Right ventricle myocardium superior (tissue), 1 donor: ENCODE measurements at places on chromosomes 5 and 9.

DNA sequence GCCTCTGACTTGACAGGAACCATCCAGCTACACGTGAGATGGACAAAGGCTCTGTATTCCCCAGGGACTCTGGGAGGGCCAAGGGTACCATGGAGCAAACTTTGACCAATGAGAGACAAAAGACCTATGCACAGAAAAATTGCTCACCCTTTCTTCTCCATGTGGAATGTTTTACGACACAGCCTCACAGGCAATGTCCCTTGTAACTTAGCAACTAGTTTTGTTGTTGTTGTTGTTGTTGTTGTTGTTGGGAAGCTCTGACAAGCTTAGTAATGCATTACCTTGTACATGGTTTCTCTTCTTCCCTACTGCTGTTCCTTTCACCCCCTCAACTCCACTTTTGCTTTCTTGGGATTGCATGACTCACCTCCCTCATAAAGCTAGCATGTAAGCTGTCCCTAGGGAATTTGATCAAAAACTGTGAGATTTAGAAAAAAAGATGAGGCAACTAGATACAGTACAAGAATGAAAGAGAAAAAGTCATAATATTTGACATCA, 550.9 kb downstream of the RAB3C start:
- DNase-seq = no peak

GRCh38 chr5:80482578-80482977, 5.3 kb upstream of the FAM151B start:
- DNase-seq = no peak

DNA sequence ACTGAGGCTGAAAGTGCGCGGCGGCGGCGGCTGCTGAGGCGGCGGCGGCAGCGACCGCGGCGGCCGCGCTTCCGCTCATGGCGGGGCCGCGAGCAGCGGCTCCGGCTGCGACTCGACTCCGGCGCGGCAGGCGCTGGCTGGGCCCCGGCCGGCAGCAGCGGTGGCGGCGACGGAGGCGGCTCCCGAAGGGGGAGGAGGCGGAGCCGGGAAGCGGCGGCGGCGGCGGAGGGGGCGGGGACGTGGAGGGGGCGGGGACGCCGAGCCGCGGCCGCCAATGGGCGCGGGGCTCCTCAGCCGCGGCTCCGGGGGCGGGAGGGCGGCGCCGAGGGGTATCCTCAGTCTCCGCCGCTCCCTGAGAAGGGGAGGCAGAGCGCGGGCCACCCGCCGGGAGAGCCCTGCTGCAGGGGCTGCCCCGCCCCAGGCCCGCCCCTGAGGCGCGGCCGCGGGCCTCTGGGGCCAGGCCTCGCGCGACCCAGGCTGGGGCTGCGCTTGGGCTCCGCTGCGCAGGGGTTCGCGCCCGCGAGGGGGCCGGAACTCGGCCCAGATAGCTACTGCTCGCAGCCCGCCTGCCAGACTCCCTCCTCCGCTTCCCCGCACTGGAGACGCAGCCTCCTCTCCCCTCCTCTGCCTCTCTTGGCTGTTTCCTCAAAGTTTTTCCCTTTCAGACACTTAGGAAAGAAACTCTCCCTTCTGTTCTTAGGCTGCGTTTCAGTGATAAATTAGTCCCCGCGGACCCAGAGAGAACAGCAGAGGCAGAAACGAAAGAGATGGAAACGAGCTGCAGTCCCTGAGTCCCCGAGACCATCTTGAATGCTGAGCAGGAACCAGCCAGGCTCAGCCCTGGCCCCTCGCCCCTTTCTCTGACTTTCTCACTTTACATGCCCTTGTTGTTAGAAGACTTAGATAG, 85.0 kb upstream of the MELK start:
- peak; percentile 95 for DNase-seq

GRCh38 chr9:108271646-108272348, 584.0 kb downstream of the ACTL7B start:
- DNase-seq = no peak

GRCh38 chr9:114314881-114315722, 7.8 kb upstream of the ORM1 start:
- DNase-seq = no peak

DNA sequence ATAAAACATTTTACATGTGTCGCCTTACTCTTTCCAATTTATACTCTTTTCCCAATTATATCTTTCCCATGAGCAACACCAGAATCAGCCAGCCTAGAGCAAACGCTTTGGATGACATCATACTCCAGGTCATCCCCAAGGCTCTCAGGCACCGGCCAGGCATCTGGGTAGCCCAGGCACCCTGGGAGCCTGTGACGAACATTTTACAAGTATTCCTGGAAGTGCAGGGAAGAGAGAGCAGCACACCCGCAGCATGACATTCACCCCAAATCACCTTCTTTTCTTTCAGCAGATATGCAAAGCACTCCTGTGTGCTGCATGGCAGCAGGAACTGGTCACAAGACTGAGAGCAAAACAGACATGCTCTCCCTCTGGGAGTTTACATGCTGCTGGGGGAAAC, 75.7 kb upstream of the SMIM23 start:
- DNase-seq = peak; percentile 57

DNA sequence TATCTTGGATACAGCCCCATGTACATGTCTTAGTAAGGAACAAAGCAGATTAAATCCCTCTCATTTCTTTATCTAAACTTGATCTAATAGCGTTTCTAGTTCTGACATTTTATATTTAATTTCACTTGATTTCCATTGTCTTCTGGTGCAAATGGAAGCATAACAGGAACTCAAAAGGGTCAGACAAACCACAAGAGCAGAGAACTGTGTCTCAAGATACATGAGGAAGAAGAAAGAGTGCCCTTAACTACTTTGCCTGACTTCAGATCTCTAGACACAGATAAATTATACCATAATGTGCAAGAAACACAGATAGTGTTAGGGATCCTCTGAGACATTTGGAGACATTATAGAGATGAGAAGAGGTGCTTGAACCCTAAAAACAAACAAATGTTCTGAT, 20.7 kb upstream of the STX17 start:
- DNase-seq = no peak

GRCh38 chr9:14515571-14516198, 177.5 kb downstream of the ZDHHC21 start:
- DNase-seq = no peak

- DNase-seq = no peak
Measured at GRCh38 chr5:179409806-179410205, 64.5 kb upstream of the ADAMTS2 start.

GRCh38 chr9:125820100-125820804, 73.1 kb downstream of the PBX3 start:
- DNase-seq = no peak

DNA sequence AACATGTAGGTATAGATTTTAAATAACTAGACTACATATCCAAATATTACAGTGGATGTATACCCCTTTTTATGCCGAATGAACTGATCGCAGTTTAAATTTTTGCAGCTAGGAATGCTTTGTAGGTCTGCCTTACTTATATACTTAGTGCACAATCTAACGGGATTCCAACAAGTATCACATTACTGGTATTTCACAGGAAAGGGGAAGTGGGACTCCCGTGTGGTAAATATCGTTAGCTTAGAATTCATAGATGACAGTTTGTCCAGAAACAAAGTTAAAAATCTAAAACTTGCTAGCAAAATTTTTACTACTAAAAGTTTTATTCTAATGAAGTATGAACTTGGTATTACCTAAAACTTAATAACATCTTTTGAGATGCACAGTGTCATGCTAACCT, 193.5 kb upstream of the TLX3 start:
- no peak for DNase-seq

- no peak for DNase-seq
Measured at GRCh38 chr5:165894916-165895315, 2389.5 kb downstream of the MAT2B start.

DNA sequence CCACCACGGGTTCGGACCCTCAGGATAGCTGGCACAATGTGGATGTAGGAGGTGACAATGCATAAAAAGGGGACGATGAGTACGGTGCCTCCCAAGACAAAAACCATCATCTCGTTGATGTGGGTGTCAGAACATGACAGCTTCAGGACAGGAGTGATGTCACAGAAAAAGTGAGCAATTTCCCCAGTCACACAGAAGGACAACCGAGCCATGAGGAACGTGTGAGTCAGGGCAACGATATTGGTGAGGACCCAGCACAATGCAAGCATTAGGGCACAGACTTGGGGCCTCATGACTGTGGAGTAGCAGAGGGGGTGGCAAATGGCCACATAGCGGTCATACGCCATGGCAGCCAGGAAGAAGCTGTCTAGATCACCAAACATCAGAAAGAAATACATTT, 491 bp downstream of the OR1N1 start:
- DNase-seq = no peak

DNA sequence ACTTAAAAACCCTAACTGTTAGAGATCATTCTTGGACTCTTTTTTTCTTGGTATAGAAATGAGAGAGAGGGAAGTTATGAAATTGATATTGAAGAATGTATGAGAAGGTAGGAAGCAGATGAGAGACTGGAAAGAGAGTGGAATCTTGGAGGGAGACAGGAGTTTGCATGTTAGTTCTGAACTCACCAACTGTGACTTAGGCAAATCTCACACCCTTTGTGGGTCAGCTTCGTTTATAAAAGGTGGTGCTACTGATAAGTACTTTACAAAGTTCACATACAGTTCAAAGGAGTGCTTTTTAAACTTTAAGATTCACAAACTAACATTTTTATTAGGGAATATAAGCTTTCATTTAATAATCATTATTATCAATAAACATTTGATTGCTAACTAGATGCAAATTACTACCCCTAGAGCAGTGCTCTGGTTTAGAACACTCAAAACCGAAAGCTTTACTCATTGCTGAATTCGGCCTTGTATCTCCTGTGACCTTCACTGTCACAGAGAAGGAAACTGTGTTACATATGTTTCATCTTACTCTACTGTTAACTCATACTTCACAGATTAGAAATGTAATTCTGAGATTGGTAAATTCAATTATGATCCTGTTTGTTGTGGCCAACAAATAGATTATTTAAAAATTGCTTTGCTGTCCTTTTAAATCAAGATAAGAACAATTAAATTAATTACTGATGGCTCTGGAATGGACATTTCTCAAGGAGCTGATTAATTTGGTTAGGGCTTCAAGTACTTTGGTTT, 143.2 kb downstream of the RMI1 start:
- DNase-seq = no peak

DNA sequence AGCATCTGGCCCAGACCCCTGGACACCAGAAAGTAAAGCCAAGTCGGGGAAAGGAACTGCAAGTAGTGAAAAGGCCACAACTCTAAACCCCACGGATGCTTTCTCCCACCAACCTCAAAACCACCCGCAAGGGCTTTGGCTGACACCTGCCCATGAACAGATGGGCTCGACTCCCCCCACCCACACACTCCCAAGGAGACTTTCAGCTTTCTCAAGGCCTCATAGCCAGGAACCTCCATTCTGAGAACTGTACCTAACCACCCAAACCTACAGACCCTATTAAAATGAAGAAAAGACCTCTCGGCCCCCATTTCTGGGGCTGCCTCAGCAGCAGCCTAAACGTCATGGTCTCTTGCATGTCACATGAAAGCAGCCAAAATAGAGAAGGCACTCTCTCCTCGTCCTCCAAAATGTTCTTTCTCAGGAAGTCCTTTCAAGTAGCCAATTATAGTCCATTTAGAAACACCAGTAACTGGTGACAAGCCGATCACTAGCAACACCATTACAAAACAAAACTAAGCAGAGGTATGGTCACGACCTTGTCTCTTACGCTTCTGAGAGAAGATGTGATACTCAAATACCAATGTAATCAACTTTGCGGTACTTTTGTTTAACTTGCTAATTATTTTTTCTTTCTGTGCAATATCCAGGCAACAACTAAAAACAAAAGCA, 2.9 kb downstream of the B4GALT1 start:
- DNase-seq = no peak

GRCh38 chr9:85077944-85078343, 408.4 kb downstream of the NTRK2 start:
- DNase-seq = no peak
